ENCODE measurements at places on chromosomes 3 and 15.

DNA sequence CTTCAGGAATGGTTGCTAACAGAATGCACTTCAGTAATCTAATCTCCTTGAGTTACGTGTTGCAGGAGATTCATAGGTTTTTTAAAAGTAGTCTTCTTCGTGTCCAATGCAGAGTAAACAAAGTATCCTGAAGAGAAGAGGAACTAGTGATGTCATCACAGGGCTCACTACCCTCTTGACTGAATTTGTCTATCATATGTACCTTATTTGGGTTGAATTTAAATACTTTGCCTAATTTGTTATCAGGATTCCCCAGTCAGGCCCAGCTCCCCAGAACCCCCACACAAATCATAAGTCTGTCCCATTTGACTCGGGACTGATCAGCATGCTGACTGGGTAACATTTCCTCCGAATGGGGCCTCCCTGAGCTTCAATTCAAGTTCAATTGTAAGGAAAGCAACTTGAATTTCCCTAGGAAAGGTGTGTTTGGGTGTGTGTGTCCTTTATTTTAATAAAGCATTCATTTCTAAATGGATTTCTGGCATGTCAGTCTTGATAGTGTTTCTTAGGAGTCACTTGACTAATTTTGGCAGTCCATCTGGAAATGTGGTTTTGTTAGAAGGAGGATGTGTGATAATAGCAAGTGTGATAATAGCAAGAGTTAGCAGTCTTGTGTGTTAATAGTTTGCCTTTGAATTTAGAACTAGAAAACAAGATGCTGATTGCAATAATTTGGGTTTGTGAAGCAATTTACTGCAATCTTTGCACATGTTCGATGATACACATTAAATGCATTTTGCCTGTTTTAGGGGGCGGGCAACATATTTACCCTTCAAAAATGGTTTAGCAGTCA, 21.9 kb downstream of the OXNAD1 start:
- no peak for DNase-seq

DNA sequence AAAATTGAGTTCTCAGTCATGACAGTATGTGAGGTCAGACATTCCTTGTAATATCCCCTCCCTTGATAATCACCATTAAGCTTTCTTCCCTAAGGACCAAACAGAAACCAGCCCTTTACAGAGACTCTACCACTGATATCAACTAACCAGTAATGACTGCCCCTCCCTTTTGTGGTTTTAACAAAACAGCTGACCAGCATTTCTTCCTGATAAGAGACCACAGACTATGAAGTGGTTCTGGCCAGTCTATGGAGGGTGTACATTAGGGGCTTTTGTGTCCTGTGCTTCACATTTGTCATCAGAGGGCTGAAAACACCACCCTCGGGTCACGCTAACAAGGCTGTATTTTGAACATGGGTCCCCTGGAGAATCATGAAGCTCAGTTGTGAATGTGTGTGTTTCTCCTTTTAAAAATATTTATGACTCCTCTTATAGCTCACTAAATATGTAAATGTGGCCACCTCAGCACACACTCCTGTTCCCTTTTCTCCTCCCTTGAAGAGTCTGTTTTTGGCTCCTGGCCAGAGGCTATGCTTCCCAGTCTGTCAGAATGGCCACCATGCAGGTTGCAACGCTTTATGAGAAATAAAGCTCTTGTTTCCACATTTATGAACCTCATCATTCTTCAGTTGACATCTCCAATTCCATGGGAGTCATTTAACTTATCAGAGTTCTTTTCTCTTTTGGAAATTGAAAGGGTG, 239.3 kb downstream of the CPNE4 start:
- DNase-seq: no peak

DNA sequence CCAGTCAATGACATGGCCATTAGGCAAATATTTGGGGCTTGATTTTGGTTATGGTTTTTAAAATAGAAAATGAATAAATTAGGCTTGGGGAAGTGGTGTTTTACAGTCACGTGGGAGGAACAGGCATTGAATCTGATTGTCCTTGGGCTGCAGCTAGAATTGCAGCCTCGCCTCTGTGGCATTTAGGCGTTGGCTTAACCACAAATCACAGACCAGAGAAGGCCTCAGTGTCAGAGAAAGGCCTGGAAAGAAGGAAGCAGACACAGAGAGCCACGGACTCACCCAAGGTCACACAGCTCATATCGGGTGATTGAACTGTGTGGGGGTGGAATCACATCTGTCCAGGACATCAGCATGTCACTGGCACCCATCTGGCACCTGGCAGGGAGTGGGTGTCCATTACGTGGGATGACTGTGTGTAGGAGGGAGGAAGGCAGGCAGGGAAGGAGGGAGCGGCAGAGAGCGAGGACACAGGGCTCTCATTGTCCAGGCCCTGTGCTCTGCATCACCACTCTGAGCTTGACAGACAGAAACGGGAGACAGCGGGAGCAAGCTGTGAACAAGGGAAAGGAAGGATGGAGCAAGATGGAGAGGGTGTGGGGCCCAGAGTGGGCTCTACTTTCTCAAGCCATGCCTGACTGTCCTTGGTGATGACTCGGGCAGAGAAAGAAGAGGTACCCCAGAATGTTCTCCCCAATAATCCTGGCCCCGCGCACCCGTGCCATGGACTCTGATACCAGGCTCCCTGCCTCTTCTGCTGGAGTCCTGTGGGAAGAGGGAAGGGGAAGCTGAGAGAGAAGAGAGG, 186.4 kb downstream of the FAM43A start:
- DNase-seq: no peak

DNA sequence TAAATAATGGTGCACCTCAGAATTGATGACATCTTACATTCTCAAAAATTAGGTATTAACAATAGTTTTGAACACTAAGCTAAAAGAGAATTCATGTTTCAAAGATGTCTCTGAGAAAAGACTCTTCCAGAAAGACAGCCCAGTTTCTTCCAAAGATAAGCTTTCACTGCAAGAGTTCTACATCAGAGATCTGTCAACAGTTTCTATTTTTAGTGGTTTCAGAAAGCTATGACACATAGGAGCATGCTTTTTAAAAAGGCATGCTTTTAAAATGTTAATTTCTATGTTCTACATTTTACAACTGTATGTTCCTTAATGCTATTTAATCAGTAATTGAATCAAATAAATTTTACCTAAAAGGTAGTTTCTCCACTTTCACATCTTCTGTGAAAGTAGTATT, 88.2 kb downstream of the PLOD2 start:
- no peak for DNase-seq

GRCh38 chr3:63202529-63202928, 75.6 kb upstream of the SYNPR start:
- no peak for DNase-seq

DNA sequence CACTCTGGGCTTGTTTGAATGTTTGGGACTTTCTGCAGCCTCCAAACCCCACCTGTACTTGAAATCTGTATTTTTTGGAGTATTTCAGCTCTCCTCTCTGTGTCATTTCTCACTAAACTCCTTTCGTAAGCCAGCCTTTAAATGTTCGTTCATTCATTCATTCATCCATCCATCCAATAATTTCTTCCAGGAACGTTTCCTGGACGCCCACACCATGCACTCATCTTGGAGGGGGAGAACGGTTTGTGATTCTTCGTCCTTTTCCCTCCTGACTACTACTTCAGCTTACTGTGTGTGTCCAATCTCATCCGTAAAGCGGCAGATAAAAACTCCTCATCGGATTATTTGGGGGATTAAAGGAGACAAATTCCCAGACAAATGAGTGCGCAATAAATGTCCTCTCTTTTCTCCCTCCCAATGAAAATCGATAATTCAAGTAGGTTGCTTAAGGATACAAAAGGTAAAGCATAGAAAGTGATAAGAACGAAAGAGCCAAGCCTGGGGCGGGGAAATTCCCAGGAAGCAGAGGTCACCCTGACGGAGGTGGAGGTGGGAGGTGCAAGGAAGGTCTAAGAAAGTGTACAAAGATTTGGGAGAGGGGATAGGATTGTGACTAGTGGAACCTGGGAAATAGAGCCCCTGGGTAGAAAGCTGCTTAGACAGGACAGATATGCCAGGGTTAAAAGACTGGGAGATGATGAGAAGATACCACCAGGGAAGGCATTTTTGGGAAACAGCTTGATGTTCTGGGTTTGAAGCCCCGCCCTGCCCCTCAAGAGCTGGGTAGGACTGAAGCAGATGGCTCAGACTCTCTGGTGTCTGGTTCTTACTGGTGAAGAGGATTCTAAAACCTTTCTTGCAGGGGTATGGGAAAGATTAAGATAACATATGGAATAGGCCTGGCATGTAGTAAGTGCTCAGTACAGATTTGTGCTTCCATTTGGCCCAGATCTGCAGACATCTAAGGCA, 896 bp upstream of the KLHL25 start:
- DNase-seq: no peak

GRCh38 chr3:127615631-127616305, 13.2 kb upstream of the PODXL2 start:
- DNase-seq: no peak

DNA sequence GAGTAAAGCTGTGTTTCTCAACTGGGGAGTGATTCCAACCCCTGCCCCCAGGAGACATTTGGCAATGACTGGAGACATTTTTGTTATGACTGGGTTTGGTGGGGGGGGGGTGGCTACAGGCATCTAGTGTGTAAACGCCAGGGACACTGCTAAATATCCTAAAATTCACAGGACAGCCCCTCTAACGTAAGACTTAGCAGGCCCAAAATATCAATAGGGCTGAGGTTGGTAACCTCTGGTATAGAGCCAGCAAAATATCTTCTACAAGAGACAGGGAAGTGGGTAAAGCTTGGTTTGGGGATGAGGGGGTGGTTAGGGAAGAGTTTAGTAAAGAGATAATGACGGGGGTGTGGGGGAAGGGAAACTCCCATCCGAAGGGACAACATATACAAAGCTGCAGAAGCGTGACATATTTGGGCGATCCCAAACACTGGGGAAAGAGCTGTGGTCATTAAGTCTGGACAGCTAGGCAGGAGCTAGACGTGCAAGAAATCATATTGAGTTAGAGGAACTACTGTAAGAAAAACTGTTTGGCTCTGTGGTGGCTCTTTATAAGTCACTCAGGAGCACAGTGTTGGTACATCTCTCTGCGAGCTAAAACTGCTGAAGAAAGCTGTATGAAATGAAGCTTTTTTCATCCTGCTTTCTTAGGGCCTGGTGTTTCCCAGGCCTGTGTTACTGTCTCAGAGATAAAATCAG, 697 bp upstream of the TRIM69 start:
- DNase-seq: no peak

GRCh38 chr15:97482521-97482920, 478.0 kb upstream of the ARRDC4 start:
- no peak for DNase-seq

DNA sequence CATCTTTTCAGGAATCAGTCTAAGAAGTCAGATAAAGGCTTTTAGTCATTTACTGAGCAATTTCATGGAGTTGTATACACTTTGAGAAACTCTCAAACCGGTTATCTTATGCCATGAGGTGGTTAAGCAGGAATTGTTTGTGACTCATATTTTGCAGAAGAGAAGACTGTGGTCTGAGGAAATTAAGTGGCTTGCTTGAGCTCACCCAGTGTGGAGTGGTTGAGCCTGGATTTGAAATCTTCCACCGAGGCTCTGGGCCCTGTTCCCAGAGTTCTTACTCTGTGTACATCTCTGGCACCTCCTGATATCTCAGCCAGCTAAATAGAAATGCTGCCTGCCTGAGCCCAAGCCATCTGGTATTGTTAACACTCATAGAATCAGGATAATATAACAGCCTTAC, 37.8 kb upstream of the BCL6 start:
- no peak for DNase-seq

DNA sequence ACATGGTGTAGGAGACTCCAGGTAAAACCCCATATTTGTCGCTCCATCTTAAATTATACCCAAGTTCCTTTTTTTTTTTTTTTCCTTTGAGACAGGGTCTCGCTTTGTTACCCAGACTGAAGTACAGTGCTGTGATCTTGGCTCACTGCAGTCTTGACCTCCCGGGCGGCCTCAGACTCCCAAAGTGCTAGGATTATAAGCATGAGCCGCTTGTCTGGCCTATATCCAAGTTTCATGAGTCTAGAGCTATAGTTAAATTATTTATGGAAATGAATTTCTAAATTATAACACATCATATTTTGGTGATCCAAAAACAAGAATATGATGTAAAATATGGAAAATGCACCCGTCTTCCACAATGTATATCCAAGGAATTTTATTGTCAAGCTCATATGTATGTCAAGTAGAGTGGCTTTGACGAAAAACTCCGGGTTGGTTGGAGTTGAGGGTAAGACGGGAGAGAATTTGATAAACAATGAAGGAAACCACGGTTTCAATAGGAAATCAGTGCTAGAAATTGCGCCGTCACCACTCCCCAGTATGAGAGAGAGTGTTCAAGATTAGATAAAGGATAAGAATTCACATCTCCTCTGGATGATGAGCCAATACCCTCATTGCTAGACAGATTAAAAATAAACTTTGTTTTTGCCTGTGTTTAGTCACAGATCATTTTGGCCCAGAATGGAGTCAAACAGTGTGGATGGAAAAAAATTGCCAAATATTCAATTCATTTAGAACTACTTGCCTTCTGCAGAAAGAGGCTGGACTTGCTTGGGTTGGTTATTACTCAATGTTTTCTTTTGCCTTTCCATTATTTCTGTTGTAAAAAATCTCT, 209.2 kb upstream of the NR2F2 start:
- DNase-seq: no peak

DNA sequence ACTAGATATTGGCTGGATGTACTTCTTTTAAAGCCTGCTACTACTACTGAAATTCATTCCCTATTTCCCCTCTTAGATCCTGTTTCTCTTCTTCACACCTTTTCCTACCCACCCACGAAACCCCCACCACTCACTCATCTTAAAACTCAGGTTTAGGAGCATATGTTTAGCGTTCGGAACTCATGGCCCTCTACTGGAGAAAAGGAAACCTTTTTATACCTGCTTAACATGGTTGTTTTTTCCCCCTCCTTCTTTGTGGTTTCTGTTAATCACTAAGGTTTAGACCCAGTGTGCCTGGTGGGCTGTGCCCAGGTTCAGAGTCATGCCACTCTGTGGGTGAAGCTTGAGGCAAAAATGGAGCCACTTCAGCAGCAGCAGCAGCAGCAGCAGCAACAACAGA, 2.6 kb downstream of the ARID3B start:
- peak; percentile 13 for DNase-seq

DNA sequence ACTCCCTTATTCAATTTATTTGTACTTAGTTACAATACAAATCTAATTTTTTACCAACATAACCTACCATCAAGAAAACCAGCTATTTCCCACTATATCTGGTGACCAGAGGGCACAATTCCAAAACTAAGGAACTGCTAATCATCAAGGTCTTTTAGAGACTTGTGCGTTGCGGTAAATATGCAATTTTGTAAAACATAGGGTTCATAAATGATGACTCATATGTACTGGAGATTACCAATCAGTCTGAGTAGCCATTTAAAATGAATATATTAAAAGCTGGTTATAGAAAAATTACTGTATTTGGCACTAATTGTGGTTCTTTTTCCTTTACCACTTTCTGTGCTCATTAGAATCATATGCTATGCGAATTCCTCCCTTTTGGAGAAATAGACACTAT, 859.6 kb downstream of the ROBO1 start:
- no peak for DNase-seq

GRCh38 chr3:78004571-78004970, 964.7 kb downstream of the ROBO2 start:
- no peak for DNase-seq
